Stimulated activated CD4-positive, alpha-beta T cell treated with anti-CD3 and anti-CD28 coated beads, Interleukin-2, amount 100 ng/mL, for 24 hours (primary cell): ENCODE measurements at places on chromosomes 5 and 9.

DNA sequence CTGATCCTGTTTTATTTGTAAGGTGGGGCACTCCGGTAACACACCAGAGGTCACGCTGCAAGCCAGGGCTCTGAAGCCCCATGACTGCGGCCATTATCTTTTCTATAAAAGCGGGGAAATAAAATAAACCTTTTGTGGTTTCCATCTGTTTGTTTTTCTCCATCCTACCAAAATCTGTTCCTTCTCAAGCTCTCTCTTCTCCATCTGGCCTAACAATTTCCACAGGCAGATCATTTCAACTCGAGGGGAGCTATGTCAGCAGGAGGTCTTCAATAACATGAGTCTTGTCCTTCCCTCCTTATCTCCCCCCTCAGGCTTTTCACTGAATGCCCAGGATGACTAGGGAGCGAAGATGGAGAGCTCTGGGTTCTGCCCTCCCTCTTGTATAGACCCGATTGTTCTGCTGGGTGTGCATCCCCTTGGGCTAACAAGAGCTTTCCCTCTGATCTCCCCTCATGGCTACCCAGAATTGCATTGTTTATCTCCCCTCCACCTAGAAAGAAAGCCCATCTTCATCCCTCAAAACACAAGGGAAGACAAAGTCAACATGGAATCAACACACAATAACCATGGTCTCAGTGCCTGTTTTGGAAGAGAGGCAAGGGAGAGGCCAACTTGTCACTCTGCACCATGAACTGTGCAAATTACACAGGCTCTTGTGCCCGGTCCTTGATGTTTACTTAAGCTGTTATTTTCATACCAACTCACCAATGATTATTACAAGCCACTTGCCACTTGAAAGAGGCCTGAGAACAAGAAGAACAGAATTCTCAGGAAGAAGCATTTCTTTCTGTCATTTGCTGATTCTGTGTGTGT, 187.8 kb downstream of the FANCC start:
- DNase-seq, result no peak

- no peak for DNase-seq
These were observed 388.3 kb downstream of the NR2F1-AS1 start for GRCh38 chr5:93192683-93193082.

GRCh38 chr5:44365345-44365744, 23.9 kb downstream of the FGF10 start:
- DNase-seq, result no peak

DNA sequence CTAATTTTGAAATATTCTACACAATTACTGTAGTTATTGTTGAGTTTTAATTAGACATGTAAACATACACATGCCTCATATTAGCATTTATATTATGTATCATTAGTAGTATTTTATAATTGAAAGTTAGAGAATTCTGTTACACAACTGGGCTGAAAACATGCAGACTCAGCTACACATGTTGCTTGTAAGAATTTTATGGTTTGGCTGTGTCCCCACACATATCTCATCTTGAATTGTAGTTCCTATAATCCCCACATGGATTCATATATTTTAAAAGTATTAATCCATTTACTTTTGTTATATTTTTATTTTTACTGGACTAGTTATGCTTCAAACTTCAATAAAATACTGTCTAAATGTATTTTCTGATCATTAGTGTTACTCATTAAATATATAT, 2075.3 kb upstream of the C9orf72 start:
- no peak for DNase-seq

DNA sequence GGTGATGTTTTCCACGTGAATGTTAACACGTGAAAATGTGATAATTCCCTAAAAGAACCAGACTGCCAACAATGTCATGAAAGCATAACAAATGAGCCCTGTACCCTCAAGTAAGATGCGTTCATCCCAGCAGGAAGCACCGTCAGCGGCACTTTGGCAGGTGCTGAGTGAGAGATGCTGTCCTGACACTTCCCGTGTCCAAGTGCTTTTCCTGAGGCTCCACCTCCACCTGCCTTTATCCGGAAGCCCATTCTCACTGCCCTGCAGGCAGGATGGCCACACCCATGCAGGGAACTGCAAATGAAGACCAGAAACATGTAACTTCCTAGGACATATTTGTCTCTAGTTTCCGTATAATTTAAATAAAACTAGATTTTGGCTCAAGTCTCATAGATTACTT, 238.0 kb upstream of the IRX2 start:
- no peak for DNase-seq

GRCh38 chr5:32283539-32284377, 29.0 kb downstream of the MTMR12 start:
- DNase-seq, result no peak

- DNase-seq, result no peak
These were observed 53.9 kb upstream of the POMT1 start for GRCh38 chr9:131448818-131449217.

- no peak for DNase-seq
These were observed 96.5 kb downstream of the DAPK1 start for GRCh38 chr9:87594194-87594593.

- DNase-seq, result no peak
These were observed 33.2 kb downstream of the MYO10 start for GRCh38 chr5:16902846-16903245.

GRCh38 chr5:179230061-179230461, 115.2 kb downstream of the ADAMTS2 start:
- peak; percentile 4 for DNase-seq

- no peak for DNase-seq
These were observed 4.0 kb upstream of the NUP214 start for GRCh38 chr9:131121346-131121745.

GRCh38 chr9:81431641-81432040, 257.7 kb downstream of the TLE1 start:
- DNase-seq, result no peak

- DNase-seq, result no peak
These were observed 20.4 kb upstream of the GDNF start for GRCh38 chr5:37860206-37860605.

DNA sequence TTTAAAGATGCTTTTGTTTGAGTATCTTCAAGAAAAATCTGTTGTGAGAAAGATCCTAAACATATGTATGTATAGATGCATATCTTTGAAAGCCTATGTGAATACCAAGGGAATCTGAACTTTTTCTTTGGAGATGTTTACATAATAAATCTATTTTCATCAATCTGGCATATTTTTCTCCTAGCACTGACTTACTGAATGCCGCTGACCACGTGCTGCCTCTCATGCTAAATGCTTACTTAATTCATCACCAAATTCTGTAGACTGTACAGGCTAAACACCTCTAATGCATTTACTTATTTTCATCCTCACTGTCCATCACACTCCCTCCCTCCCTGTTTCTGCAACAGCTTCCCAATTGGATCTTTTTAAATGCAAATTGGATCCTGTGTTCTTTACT, 566.2 kb upstream of the WWC1 start:
- no peak for DNase-seq

GRCh38 chr9:125963932-125964331, 216.8 kb downstream of the PBX3 start:
- DNase-seq, result no peak

DNA sequence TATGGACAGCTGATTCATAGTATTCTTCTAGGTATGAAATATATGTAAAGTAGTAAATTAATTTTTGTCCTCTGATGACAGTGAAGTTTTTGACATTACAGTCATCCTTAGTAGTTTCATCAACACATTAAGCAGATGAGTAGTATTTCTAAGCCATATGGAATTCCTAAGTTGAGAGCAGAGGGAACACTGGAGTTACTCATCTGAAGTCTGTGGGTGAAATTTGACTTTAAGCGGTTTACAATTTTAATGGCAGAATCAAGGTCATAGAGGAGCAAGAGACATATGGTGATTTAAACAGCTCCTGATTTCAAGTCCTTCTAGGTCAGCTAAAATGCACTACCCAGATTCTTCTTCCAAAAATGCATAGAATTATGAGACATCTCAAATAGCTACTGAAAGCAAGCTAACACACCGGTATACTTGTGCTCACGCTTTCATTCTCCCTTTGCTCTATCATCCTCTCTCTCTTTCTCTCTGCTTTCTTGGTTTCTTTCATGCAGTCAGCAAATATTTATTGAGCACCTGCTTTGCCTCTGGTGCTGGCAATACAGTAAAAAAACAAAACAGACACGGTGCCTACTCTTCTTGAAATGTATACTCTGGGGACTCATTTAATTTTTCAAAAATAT, 235.9 kb downstream of the FER start:
- DNase-seq, result no peak

GRCh38 chr9:135559606-135560005, 1.9 kb upstream of the PAEP start:
- no peak for DNase-seq

GRCh38 chr9:96661711-96662110, 6.6 kb upstream of the PRXL2C start:
- no peak for DNase-seq

DNA sequence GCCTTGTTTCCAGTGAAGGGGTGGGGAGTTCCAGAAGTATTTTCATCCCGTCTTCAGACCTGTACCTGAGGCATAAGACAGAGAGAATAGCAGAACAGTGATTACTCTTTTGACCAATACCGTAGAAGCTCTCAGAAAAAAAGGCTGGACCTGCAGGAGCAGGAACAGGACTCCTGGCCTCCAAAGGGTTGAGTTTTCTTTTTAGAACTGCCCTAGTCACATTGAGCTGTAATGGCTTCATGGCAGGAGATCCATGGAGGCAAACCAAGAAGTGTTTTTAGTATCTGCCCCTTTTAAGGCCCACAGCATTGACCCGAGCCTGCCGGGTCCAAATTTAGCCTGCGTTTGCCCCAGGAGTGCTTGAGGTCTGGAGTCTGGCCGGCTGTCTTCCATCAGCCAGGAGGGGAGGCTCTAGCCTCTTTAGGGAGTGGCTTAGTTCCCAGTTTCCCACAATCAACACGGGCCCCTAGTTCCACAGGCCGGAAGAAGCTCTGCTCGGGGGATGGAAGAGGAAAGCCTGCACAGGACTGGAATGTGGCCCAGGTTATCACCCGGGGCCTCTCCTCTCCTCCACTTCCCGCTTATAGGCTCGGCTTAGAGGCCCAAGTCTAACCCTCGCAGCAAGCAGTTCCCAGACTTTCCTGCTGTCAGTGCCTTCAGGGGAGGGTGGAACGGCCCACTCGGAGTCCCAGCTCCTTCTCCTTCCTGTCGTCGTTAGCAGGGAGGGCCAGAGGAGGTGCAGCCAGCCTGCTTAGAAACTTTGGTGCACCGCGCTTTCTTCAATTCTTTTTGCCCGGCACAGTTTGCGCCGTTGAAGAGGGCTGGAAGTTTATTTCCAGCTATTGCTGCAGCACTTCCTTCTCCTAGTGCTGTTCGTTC, 80.7 kb downstream of the C9orf152 start:
- no peak for DNase-seq

DNA sequence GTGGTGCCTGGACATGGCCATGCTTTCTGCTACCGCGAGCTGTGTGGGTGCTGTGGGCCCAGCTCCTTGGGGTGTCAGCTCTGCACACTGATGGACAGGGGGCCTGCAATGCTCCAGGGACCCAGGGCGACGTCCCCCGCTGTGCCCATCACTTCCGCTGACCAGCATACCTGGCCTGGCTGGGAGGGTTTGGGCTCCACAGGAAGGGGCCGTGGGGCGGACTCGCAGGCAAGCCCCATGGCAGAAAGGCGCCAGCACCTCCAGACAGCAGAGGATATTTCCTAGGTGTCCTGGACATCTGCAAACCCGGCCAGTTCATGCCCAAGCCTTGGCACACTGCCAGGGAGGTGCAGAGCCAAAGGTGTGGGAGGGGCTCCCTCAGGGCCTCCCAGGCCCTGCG, 295.8 kb upstream of the IRX4 start:
- DNase-seq, result no peak

DNA sequence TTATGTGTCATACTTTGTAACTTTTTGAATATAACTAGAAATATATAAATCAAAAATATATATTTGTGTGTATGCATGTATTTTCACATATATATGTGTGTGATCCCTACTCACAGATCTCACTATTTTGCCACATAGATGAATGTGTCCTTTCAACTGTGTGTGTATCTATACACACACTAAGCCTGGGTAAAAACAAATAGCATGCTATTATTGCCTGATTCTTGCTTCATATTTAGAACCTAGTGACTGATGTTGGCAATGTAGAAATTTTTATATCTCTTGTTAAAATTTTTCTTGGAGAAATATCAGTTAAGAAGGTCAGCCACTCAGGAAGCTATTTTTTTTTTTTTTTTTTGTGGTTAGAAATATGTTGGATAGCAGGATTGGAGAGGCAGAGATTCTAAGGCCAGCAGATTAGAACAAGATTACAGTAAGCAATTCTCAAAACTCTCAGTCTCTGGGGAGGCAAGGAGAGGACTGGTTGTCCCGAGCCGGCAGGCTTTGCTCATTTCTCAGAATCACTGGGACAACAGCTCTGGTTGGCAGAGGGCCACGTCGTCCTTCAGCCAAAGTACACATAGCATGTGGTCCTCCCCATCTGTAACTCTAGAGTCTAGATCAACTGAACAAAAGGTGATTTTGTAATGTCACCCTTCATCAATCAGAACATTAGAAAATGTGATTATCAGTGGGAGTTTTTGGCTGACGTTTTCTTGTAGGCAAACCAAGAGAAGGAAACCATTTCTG, 19.7 kb downstream of the C6 start:
- no peak for DNase-seq

GRCh38 chr9:134551644-134552348, 89.8 kb upstream of the COL5A1 start:
- no peak for DNase-seq

- no peak for DNase-seq
These were observed 157.3 kb downstream of the C5orf15 start for GRCh38 chr5:133811168-133811567.

GRCh38 chr9:23821375-23822181, 4.5 kb downstream of the ELAVL2 start:
- DNase-seq, result no peak
